ENCODE measurements at places on chromosomes 13 and 19.
A peak's percentile ranks its signal among the peaks of the same experiment; 100 is the strongest.

DNA sequence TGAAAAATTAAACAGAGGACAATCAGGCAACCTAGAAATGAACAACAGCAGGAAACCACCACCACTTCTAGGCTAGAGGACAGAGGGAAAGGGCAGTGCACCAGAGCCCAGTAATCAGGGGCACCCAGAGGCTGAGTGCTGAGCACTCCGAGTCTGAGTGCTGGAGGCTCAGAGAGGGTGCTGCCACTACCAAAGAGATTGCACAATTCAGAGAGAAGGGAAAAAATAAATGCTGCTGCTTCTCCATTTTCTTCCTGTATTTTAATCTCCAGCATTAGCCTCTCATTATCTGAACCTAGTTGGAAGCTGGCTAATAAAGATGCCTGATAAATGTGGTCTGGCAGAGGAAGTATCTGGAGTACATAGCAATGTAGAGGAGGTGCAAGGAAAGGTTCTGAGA is 11.8 kb upstream of the ZNF175 start:
- DNase-seq = no peak

- peak; percentile 65 for DNase-seq
These were observed 25.0 kb upstream of the FXYD3 start for GRCh38 chr19:35090506-35091214.

DNA sequence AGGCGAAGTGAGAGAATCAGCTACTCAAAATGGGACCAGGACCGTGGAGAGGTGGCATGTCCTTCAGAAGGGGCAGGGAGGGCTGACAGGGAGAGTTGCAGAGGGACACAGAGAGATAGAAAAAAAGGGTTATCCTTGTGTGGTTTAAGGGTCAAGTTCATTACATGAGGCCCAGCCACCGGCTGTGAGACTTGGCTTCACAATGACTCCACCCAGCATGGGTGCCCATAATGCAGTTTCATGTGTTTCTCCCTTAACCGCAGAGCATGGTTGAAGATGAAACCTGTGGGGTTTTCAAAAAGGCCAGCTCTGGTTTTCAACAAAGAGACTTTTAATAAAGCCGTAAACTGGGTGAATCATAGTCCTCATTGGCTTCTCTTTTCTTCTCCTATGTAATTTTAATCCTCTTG is 164.6 kb downstream of the KLF5 start:
- peak; percentile 50 for DNase-seq

- no peak for DNase-seq
These were observed 16.6 kb upstream of the EPHX3 start for GRCh38 chr19:15248648-15249527.

GRCh38 chr19:29812080-29812880 is 489 bp downstream of the CCNE1 start:
- peak; percentile 47 for DNase-seq

DNA sequence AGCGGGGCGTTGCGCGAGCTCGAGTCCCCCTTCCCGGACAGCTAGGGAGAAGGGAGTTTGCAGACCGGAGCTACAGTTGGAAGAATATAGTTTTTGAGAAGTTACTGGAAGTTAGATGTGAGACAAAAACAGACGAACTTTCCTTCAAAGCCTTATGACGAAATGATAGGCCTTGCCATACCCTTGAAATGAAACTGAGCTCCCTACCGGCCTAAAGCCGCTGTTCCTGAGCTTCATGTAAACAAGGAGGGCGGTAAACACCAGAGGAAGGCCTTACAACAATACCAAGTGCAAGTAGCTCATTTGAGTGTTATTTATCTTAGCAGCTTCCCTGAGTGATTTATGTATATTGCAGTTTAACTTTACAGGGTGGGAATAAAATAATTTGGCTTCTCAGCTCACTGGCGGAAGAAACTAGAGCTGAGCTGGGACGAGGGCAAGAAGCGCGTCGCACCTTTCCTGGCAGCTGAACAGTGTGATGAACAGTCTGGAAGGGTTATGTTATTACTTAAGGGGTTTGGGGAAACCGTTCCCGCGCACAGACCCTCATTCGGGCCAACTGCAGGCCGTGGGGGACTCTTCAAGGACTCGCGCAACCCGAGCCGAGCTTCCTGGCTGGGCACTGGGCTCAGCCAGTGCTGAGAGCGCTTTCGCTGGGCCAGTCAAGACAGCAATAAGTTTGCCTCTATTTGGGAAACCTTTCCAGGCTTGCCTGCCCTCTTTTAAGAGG is 111.2 kb downstream of the KCNRG start:
- no peak for DNase-seq

GRCh38 chr13:28526876-28527275 is 31.9 kb upstream of the FLT1 start:
- DNase-seq = no peak

DNA sequence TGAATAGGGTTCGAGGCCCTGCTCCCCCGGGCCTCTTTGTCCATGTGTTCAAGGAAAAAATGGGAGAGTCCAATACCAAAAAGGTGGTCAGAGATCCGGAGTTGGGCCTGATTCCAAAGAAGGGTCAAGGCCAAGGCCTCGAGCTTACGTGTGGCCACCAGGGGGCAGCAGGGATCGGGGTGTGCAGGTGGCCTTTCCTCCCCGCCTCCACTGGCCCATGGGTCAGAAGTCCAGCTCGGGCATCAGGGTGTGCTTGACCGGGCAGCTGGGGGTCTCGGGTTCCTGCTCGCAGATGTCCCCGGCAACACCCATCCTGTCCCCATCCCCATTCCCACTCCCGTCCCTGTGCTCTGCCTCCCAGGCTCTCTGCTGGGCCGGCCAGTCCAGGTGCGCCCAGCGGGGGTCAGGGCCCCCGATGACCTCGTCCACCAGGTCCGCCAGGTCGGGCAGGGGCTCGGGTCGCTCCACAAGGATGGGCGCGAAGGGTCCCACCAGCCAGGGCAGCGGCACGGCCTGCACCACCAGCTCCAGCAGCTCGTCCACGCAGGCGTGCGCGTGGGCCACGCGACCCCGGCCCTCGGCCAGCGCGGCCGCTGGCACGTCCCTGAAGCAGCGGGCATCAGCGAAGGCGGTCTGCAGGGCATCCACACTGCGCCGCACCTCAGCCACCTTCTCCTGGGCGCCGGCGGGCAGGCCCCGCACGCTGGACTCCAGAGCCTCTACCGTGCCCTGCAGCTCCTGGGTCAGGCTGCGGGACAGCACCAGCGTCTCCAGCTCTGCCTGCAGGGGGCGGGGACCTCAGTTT is 5.2 kb upstream of the PLIN4 start:
- peak; percentile 66 for DNase-seq

GRCh38 chr19:48250290-48251025 is 5.3 kb downstream of the CARD8 start:
- no peak for DNase-seq

DNA sequence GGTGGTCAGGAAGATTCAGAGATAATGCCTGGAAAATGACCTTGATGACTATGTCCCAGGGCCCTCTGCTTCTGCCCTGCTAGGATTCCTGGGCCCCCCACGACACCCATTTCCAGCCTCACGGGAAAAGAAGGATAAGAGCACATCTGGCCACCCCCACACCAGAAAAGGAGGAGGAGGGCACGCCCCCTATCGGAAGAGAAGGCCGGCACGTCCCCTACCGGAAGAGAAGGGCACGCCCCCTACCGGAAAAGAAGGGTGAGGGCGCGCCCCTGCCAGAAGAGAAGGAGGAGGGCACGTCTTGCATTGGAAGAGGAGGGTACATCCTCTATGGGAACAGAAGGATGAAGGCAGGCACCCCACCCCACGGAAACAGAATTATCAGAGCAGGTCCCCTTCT is 84.3 kb downstream of the IER2 start:
- peak; percentile 77 for DNase-seq

- DNase-seq = peak; percentile 89
These were observed 62.6 kb downstream of the IER2 start for GRCh38 chr19:13212759-13213330.

GRCh38 chr13:72221276-72221962 is 354.4 kb upstream of the DACH1 start:
- DNase-seq = peak; percentile 26

DNA sequence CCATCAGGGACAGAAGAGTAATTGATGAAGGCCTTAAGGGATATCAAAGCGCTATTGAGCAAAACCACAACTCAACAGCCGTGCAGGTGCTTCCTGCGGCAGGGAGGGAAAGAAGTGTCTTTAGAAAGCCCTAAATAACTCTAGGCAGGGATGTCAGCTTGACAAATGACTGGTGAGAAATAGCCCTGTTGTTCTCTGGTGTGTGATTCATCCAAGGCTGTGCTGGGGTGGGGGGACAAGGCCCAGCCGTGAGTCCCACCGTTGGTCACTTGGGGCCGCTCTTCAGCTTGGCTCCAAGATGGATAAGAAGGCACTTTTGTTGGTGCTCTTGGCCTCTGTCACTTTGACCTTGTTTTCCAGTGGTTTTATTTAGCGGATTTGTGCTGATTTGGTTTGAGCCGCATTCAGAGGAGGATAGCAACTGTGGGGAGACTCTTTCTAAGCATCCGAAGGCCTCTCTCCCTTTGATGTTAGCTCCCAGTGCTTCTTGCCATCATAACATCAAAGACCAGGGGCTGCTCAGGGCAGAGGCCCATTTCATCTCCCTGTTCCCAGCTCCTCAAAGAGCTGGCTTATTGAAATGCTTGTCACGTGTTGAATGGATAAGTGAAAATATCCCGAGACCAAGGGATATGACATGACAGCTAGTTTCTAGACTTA is 130.3 kb upstream of the SERP2 start:
- DNase-seq = peak; percentile 36

GRCh38 chr19:3220576-3220975 is 3.9 kb upstream of the CELF5 start:
- DNase-seq = no peak

DNA sequence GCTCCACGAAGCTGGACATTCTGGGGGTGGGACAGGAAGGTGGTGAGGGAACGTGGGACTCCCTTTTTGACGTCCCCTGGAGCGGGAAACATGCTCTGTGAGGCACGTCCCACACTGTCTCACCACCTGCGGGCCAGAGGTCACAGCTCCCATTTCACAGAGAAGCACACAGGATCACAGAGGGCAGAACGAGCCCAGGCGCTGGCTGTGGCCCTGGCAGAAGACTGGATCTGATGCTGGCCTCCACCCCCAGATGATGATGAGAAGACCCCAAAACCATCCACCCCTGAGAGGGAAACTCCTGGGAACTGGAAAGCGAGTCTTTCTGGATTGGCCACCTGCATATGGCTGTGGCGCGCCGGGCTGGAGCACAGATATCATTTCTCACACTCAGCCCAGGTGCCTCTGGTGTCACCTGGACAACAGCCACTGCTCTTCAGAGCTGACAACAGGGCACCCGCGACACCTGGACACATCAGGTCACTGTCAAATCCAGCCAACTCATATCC is 216.2 kb downstream of the TUBA3C start:
- DNase-seq = no peak

- DNase-seq = no peak
These were observed 74.7 kb downstream of the MUC16 start for GRCh38 chr19:8935460-8935859.

DNA sequence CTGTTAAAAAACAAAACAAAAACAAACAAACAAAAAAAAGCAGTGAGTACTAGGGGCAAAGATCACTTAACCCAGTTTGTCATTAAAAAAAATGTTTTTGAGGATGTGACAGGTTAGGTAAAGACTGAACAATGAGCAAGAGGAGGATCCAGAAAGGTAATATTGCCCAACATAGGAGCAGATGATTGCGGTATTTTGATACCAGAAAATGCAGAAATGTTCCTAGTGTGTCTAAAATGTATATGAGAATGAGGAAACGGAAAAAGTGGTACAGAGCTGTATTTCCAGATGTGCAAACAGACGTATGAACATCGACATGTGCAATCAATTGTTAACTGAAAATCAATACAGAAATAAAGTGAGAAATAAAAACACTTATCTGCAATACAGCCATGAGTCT is 4.9 kb upstream of the LILRA4 start:
- no peak for DNase-seq

DNA sequence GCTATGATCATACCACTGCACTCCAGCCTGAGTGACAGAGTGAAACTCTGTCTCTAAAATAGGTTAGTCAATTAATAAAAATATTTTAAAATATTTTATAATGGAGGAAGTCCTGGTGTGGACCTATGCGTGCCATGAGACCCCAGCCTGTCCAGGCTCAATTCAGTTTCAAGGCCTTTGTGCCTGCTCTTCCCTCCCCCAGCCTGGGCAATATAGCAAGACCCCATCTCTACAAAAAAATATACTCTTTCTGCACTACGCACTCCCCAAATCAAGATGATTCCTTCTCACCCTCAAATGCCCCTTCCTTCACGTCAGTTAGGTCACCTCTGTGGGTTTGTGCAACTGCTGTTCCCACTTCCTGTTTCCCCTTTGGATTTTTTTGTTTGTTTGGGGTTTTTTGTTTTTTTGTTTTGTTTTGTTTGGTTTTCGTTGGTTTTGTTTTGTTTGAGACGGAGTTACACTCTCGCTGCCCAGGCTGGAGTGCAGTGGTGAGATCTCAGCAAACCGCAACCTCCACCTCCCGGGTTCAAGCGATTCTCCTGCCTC is 1.4 kb upstream of the HSH2D start:
- no peak for DNase-seq

- DNase-seq = no peak
These were observed 368.0 kb downstream of the FGF14 start for GRCh38 chr13:102033857-102034331.

GRCh38 chr13:45966715-45967114 is 85.8 kb downstream of the ZC3H13 start:
- no peak for DNase-seq

GRCh38 chr13:114315074-114315785 is 927 bp downstream of the CHAMP1 start:
- no peak for DNase-seq

GRCh38 chr13:102536695-102537485 is 59.9 kb upstream of the TPP2 start:
- no peak for DNase-seq

DNA sequence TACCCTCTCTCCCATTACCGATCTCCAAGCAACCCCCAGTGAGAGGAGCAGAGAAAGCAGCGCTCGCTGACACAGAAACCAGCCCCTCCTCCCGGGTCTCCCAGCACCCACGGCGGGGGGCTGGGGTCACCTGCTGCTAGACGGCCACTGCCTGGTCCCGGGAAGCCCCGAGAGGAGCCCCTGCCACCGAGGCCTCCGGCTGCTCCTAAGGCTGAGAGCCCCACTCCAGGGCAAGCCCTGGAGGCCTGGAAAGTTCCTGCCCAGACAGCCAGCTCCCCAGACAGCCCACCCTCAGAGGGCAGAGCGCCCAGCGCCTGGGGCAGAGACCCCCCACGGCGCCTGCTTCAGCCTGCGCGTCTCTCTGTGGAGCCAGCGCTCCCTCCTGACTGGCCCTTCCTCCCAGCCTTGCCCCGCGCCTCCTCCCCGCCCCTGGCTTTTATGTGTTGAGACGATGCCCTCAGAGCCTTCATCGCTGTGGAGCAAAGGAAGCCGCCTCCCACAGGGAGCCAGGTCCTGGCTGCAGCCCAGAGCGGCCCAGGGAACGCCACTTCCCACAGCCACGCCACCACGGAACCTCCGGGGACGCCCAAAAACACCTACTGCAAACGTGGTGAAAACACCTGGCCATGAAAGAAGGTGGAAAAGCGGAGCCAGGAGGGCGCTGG is 51.1 kb downstream of the MLLT1 start:
- no peak for DNase-seq

Measured in stimulated activated CD8-positive, alpha-beta memory T cell treated with anti-CD3 and anti-CD28 coated beads, Interleukin-4, amount 100 ng/mL, for 48 hours (primary cell).